Osteoblast (primary cell): ENCODE measurements at places on chromosomes 12 and 14.

- no peak for DNase-seq
Measured at GRCh38 chr12:119864591-119864990, 12.5 kb downstream of the CIT start.

GRCh38 chr12:120879102-120879501, 25.1 kb downstream of the SPPL3 start:
- no peak for DNase-seq

DNA sequence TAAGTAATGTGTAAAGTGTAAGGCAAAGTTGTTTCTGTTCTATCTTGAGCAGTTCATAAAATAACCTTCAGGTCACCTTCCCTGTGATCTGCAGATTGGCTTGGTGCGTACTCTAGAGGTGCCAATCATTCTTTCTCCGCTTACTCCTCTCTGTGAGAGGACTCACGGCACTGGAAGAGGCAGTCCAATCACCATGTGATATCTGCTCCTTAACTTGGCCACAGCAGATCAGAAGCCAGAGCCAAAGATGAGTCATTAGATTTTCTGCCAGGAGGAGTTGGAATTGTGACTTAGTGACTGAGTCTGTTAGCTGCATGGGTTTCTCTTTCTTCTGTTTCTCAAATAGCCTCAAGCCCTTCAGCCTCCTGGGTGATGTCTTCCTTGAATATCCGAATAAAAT, 165.5 kb downstream of the SLC41A2 start:
- DNase-seq = peak; percentile 72

GRCh38 chr12:122593910-122594309, 66.9 kb downstream of the KNTC1 start:
- no peak for DNase-seq

GRCh38 chr12:107129315-107129930, 36.1 kb upstream of the CRY1 start:
- no peak for DNase-seq

- DNase-seq = no peak
Measured at GRCh38 chr12:70762000-70762399, 124.8 kb upstream of the PTPRB start.

DNA sequence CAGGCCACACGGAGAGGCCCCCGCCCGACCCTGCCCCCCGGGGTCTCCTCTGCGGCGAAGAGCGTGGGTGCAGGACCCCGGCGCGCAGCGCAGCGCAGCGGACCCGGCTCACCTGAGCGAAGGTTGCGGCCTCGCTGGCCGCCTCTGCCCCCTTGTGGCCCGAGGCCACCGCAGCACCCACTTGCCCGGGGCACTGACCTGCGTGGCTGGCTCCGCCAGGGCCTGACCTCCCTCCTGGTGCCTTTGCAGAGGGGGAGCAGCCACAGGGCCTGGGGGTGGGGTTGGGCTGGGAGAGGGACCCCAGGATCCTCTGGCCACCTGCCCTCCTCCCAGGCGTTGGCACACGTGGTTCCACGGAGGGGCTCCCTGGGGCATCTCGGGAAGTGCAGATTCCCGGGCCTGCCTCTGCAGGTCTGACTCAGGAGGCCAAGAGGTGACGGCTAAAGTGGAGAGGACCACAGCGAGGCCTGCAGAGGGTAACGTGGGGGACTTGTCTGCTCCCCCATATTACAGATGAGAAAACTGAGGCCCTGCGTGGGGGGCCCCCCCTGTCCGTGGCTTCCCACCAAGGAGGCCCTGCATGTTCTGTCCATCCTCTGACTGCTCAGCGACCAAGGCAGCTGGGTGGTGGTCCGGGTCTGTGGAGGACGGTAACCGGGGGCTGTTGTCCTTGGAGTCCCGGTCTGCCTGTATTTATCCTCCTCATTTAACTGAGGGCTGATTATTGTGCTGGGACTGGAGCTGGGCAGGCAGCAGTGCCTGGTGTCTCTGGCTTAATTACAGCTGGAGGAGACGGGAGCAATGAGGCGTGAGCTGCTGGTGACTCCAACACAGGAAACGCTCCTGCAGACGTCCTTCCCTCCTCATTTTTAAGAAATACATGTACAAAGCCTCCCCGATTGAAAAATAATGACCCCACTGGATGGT, 67.9 kb upstream of the BEGAIN start:
- peak; percentile 96 for DNase-seq

DNA sequence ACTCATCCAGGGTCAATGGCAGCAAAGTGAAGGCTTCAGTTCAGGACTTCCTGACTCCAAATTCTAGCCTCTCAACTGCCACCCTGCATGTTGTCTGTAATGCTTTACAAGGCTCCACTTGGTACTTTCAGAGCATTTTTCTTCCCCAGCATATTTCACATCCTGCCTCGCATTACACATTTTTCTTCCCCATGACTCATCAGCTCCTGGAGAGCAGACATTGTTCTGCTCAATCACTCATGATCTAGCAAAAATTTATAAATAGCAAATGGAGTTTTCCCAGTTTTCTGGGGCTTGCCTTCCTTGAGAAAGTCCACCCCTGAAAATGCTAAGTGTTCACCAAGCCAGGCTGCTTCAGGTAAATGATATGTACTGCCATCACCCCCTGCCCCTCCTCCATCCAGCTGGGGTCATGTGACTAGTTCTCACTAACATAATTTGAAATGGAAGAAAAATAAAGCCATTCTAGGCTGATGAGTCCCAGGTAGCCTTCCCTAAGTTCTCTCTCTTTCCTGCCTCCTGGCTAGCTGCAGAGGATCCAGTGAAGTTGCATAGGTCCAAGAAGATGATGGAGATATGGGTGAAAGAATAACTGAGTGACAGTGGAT, 69.4 kb downstream of the ARMH4 start:
- DNase-seq = peak; percentile 75

DNA sequence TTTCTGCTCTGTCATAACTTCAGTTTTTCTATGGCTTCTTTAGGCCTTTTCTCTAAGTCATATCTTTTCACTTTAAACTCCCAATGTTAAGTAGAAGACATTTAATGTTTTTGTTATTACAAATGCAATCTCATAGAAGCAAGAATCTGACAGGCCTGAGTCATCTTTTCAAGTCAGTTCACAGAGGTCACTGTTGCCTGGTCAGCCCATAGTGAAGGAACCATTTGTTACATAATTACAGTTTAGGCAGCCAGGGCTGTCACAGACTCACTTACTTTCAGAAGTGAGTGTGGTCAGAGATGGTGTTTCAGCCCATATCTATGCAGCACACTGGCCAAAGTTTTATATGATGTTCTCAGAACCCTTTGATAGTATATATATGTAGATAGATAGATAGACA, 46.5 kb downstream of the CCER1 start:
- DNase-seq = peak; percentile 47

GRCh38 chr14:97930166-97930565, 1133.0 kb downstream of the VRK1 start:
- DNase-seq = no peak

GRCh38 chr12:57751432-57751787, 700 bp downstream of the CDK4 start:
- peak; percentile 71 for DNase-seq

- no peak for DNase-seq
Measured at GRCh38 chr12:91926848-91927247, 218.8 kb downstream of the BTG1 start.
